ENCODE measurements at places on chromosomes 6 and 20.

DNA sequence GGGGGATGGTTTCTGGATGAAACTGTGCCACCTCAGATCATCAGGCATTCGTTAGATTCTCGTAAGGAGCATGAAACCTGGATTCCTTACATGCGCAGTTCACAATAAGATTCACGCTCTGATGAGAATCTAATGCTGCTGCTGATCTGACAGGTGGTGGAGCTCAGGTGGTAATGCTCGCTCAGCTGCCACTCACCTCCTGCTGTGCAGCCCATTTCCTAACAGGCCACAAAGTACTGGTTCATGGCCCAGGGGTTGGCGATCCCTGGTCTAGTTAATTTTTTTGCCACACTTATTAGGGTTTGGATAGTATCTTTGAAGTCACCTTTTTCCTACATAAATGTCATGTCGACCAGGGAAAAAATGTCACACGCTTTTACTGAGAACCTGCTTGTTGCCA lies 96.8 kb upstream of the MLIP start:
- no peak for DNase-seq

DNA sequence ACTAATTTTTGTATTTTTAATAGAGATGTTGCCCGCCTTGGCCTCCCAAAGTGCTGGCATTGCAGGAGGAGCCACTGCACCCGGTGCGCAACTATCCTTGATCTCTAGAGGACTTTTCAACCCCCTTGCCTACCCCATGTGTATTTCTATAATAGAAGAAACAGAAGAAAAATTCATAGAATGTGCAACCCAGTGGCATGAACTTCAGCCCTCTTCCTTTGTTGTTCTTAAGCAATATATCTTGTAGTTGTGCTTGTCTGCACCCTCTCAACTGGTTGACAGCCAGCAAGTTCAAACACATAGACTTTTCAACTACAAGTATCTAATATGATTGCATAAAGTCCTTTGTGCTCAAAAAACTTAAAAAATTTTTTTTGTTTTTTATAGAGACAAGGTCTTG lies 72.3 kb upstream of the NCOA3 start:
- DNase-seq: no peak

- no peak for DNase-seq
Observed at GRCh38 chr6:52537001-52537753, 39.7 kb downstream of the TRAM2 start.

GRCh38 chr6:168015009-168015408 lies 17.5 kb downstream of the KIF25 start:
- DNase-seq: no peak

- no peak for DNase-seq
Observed at GRCh38 chr20:46696791-46697279, 7.6 kb upstream of the TP53RK start.

DNA sequence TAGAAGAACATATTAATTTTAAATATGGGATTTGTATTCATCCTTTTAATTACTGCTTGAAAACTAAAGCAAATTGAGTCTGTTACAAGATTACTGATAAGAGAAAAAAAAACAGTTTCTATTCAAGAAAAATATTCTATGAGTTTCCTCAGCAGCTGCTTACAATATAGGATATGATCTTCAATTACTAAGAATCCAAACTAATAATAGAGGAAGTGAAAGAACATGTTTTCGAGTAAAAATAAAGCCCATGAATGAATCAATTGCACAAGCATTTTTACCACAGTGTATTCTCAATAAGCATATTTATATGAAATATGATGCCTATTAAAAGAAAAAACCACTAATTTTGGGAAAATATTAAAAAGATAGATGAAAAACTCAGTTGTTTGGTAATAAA lies 63.4 kb downstream of the AHI1 start:
- no peak for DNase-seq

- DNase-seq: no peak
Observed at GRCh38 chr20:17491041-17491440, 40.1 kb downstream of the BFSP1 start.

DNA sequence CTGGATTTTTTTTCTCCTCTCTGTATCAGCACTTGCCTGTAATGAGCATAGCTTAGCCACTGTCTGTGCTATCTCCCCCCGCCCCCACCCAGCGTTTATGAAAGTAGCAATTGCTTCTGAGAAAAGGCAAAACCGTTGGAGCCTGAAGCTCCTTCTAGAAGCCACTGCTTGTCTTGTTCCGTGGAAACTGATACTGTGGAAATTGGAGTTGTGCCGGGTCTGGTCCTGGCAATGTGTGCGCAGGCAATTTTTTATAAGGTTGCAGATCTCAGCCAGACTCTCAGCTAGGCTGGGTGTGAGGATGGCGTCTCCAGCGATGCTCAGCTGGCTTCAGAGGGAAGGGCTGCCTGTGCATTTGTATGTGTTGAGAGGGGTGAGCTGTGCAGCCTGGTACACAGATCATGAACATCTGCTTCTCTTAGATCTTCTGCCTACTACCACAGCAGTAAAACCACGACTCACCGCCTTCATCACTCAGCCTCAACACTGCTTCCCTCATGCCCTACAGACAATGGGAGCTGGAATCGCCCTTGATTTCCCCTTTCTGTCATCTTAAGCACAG lies 72.4 kb upstream of the GTSF1L start:
- DNase-seq: no peak

DNA sequence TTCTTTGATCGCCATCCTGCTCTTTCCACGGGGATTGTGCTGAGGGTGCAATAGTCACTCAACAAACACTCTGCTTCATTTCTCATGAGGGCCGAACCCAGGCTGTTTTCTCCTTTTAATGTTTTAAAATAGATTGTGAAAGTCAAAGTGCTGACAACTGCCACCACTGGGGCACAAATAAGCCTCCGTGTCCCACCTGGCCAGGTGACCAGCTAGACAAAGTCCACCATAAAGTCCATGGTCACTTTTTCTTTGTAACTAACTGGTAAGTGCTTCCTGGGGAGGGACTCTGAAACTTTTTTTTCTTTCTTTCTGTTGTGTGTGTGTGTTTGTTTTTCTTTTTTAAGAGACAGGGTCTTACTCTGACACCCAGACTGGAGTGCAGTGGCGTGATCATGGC lies 219.8 kb downstream of the LY86 start:
- no peak for DNase-seq

DNA sequence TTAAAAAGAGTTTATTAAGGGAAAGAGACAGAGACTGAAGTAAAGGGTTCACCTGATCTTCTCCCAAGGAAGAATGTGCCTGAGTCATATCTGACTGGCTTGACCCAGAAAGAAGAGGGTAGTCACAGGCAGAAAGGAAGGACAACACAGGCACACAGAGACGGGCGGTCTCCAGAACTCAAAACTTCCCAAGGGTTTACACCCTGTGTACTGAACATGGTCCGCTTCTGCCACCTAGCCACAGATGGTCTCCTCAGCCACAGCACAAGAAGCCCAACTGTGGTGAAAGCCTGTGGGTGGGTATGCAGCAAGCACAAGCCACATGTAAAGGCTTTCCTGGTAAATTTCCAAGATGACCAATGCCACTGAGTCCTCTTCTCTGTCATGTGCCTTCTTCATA lies 17.2 kb downstream of the UNC5CL start:
- no peak for DNase-seq

DNA sequence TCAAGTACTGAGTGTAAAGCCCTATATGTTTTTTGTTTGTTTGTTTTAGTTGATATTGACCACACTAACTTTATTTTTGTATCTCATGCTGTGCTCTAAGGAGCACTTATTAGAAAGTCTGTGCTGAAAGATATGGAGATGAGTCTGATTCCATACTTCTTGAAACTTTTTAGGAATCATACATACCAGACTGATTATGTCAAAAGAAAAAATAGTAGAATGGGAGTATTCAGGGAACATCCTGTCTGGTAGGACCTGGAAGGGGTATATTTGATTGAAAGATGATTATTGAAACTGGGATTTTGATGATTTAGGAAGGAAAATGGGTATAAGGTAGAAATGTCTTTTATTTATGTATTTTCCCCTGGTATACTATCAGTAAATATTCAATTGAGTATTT lies 111.4 kb downstream of the QKI start:
- no peak for DNase-seq

GRCh38 chr6:4971851-4972250 lies 32.0 kb downstream of the RPP40 start:
- no peak for DNase-seq

GRCh38 chr6:158475344-158476302 lies 84.3 kb upstream of the TMEM181 start:
- DNase-seq: peak; percentile 60

GRCh38 chr6:34914358-34914757 lies 25.3 kb downstream of the ANKS1A start:
- DNase-seq: no peak

DNA sequence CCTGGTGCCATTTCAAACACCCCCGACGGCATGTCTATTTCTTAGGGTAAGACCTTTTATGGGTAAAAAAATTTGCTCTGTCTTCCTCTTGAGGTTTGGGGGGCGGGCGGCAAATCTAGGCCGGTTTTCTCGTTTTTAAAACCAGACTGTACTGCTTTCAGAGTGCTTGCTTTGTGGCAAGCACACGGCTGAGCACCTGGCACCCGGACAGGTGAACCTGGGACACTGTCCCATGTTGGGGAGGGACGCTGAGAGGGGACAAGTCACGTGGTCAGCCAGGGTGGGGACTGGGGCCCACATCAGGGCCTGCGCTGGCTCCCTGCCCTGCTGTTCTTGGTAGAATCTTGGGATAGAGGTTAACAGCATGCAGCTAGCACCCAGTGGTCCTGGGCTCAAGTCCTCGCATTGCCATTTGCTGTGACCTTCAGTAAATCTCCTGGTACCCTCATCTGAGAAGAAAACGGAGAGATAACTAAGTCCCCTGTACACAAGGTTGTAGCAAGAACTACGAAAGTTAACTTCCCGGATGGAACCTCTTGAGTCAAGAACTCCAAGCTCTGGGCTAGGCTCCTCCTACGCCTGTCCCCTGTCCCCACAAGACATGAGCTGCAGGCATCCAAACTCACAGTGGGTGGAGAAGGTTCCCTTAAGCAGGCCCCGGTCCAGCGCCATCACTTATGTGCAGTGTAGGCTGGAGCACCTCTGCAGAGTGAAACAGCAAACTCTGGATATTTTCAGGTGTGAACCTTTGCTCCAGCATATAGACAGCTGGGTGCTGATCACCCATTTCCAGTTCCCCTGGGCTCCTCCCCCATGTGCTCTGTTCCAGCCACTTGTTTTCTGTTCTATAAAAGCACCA lies 41.7 kb downstream of the PMEPA1 start:
- no peak for DNase-seq

- DNase-seq: no peak
Observed at GRCh38 chr20:56601166-56601565, 27.9 kb upstream of the TFAP2C start.

- DNase-seq: no peak
Observed at GRCh38 chr6:44111434-44112417, 15.5 kb downstream of the MRPL14 start.

GRCh38 chr6:111985202-111985731 lies 68.6 kb upstream of the CCN6 start:
- no peak for DNase-seq

DNA sequence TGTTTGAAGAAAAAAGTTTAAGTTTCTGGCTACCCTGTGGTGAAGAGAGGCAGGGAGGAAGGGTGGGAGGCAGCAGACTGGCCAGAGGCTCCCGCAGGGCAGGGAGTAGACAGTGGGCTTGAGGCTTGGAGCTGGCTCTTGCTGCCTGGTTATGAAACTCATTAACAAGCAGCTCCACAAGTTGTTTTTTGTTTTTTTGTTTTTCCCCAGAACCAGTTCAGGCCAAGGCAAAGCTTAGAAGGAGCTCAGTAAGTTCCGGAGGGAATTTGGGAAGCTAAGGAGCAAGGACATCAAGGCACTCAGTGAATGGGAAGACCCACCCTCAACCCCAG lies 4.0 kb downstream of the DLL1 start:
- DNase-seq: no peak

DNA sequence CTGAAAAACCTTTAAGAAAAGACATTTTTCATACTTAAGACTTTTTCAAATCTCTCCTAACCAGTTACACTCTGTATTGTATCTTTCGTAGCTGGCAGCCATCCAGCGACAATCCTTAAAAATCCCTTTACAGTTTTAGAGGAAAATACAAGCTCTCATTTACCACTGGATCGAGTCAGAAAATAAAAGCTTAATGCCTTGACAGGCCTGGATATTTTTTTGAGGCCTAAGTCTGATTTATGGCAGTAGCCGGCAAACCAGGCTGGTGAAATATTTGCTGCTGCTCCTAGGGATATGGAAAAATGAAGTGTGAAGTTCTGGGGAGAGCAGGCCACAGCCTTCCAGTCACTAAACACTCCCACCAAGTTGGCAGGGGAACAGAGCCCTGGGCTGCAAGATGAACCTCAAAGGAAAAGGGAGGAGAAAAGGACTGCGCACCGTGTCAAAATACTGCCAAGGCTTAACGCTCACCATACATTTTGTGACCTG lies 213.0 kb upstream of the SUPT3H start:
- DNase-seq: no peak

DNA sequence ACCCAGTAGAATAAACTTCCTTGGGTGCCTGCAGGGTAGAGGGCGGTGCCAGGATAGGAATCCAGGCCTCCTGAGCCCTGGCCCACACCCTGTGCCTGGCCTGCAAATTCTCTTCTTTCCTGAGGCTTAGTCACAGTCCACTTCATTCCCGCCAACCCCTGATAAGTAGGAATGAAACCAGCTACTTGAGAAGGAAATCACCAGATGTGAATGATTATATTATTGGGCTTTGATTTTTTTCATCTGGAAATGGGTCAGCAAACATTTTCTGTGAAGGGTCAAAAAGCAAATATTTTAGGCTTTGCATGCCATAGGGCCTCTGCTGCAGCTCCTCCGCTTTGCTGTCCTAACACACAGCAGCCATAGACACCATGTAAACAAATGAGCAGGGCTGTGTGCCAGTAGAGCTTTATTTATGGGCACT lies 50.2 kb downstream of the STK35 start:
- DNase-seq: no peak

GRCh38 chr6:52524918-52525317 lies 51.9 kb downstream of the TRAM2 start:
- no peak for DNase-seq

DNA sequence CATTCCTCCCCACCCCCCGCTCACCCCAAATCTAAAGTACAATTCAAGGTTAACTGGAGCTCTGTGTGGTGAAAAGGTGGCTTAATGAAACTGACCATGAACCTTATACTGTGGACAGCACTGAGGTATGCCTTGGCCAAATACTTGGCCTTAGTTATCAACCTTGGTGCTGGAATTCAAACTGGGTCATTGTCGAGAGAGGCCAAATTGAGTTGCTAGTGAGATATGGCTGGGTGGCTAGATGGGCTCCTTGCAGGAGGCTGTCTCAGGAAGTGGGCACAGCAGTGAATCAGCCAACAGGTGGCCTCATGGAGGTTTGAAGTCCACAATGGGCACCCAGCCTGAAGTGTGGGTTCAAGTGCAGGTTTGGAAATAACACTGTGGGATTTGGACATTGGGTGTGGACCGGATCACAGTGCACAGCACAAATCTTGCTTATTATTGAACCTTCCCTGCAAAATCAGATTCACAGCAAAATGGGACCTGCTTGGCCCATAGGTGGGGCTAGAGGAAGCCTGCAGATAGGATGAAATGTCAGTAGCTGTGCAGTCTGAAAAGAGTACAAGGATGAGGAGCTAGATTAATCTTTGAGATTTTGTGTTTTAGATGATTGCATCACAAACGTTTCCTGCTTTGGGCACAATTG lies 5.6 kb upstream of the BTBD3 start:
- DNase-seq: no peak

Data from NCI-H1694 (cell line).